T-cell (primary cell): ENCODE measurements at places on chromosomes 5 and 9. TPM values are rescaled to one million over a fixed set of nuclear protein-coding genes. Genes with fewer than 3 reads are reported as not detected.

The IRX1 gene
- total RNA-seq: not detected

The GABRP gene
- not detected for total RNA-seq

The LRRC70 gene
- total RNA-seq: 1.8 TPM

The RASEF gene
- total RNA-seq: not detected

The PAEP gene
- not detected for total RNA-seq

The PFN3 gene
- total RNA-seq: not detected

The PARP8 gene
- 252 TPM for total RNA-seq

The HTR4 gene
- not detected for total RNA-seq

The ABL1 gene
- total RNA-seq: 36.3 TPM

The SOWAHA gene
- not detected for total RNA-seq

The CCNI2 gene
- total RNA-seq: 7.3 TPM

GRCh38 chr9:80175286-80176150, 603.8 kb downstream of the TLE4 start:
- no peaks in the 10 kb centered on the region for H3K4me1 ChIP-seq
- H3K27ac ChIP-seq: no peak overlapping the region
- H3K27me3 ChIP-seq: no peaks in the 10 kb centered on the region

GRCh38 chr5:142601432-142601831, 84.5 kb downstream of the FGF1 start:
- H3K4me1 ChIP-seq: no peaks in the 10 kb centered on the region
- H3K4me3 ChIP-seq: no peak overlapping the region
- H3K27ac ChIP-seq: no peak overlapping the region
- no peaks in the 10 kb centered on the region for H3K36me3 ChIP-seq

GRCh38 chr5:56012281-56012963, 17.7 kb upstream of the IL6ST start:
- peak overlapping the region; percentile 64 for H3K27ac ChIP-seq
- no peaks in the 10 kb centered on the region for H3K36me3 ChIP-seq
- H3K27me3 ChIP-seq: no peaks in the 10 kb centered on the region
- no peak overlapping the region for H3K4me3 ChIP-seq

DNA sequence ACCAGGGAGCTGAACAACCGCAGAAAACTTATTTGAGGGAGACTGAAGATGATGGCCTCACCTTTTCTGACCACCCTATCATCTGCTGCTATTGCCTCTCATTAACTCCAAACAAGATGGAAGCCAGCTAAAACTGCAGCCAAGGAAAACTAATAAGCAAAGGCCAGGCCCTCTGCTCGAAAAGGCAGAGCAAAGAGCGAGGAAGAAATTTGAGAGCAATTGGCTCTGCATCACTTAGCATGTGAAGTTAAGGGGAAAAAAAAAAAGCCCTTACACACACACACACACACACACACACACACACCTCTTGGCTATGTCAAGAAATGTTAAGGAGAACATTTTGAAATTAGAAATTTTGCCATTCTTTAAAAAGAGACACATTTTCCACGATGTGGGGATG, 228.1 kb upstream of the CYLC2 start:
- no peak overlapping the region for H3K27ac ChIP-seq
- H3K27me3 ChIP-seq: no peaks in the 10 kb centered on the region
- H3K4me1 ChIP-seq: no peaks in the 10 kb centered on the region
- H3K4me3 ChIP-seq: no peak overlapping the region

GRCh38 chr9:36316611-36317317, 58.5 kb upstream of the GNE start:
- no peak for DNase-seq
- H3K4me3 ChIP-seq: no peak overlapping the region
- no peak overlapping the region for H3K27ac ChIP-seq
- H3K27me3 ChIP-seq: no peaks in the 10 kb centered on the region
- no peaks in the 10 kb centered on the region for H3K4me1 ChIP-seq
- H3K36me3 ChIP-seq: peaks cover 4% of the 10 kb centered on the region

DNA sequence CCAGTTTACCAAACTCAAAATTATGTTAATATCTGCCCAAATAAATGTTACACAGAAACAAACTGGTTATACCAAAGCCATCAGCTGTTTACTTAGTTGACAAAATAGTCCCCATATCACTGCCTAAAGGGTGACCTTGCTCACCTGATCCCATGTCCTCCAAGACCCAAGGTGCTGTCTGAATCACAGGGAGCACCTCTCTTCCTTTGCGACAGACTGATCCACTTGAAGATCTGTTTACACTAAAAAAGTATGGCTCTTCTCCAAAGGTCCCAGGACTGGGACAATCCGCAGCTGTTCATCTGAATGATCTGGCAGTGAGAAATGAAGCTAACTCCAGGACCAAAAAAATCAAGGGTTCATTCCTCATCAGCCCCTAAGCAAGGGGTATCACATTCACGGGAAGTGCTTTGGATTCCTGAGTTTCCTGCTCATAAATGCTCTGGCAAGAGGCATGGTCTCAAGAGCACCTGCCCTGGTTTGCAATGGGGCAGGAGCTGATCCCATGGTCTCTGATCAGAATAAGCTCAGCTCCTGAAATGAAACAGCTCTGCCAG, 5.0 kb downstream of the PRUNE2 start:
- peaks cover 11% of the 10 kb centered on the region for H3K27me3 ChIP-seq
- H3K4me3 ChIP-seq: no peak overlapping the region
- no peak overlapping the region for H3K27ac ChIP-seq
- DNase-seq: no peak
- H3K36me3 ChIP-seq: no peaks in the 10 kb centered on the region

GRCh38 chr9:28365728-28366127, 792.4 kb upstream of the C9orf72 start:
- H3K4me1 ChIP-seq: no peaks in the 10 kb centered on the region
- no peaks in the 10 kb centered on the region for H3K36me3 ChIP-seq
- no peak overlapping the region for H3K27ac ChIP-seq
- DNase-seq: no peak
- H3K27me3 ChIP-seq: no peaks in the 10 kb centered on the region

DNA sequence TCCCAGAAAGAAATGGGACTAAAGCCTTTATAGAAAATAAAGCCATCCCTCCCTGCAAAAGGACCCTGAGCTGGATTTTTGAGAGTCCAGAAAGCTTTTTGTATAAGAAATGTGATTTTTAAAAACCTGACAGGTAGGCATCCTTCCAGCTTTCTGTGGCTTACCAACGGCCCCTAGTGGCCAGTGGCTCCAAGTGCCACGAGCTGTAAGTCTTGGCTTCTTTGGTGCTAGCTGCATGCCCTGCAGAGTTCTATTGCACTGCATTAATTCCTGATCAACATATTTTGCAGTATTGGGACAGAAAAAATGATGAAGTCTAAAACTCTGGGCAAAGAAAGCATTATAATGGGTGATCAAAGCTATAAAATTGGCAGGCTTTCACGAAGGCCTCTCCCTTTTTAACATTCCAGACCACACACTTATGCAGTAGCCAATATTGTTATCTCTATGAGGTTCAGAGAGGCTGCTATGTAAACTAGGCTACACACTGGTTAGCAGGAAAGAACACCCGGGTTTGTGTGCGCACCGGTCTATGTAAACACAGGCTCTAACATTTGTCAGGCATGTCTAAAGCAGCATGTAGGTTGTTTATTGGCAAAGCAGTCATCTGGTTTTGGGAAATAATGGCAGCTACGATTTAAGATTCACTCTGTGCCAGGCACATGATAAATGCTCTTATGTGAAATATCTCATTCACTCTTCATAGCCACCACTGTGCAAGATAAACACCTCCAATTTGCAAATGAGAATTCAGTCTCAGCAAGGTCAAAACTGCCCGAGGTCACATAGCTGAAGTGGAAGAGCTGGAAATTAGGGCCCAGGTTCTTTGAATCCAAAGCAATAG, 55.2 kb downstream of the NMUR2 start:
- H3K36me3 ChIP-seq: no peaks in the 10 kb centered on the region
- no peak overlapping the region for H3K27ac ChIP-seq
- H3K27me3 ChIP-seq: no peaks in the 10 kb centered on the region
- DNase-seq: no peak

GRCh38 chr5:67693956-67694809, 497.6 kb upstream of the CD180 start:
- no peak for DNase-seq
- no peak overlapping the region for H3K4me3 ChIP-seq
- no peaks in the 10 kb centered on the region for H3K27me3 ChIP-seq
- H3K36me3 ChIP-seq: no peaks in the 10 kb centered on the region

GRCh38 chr5:12488161-12488560, 583.9 kb upstream of the CTNND2 start:
- DNase-seq: no peak
- no peaks in the 10 kb centered on the region for H3K4me1 ChIP-seq
- H3K27ac ChIP-seq: no peak overlapping the region
- H3K36me3 ChIP-seq: no peaks in the 10 kb centered on the region

- H3K36me3 ChIP-seq: no peaks in the 10 kb centered on the region
- H3K4me3 ChIP-seq: no peak overlapping the region
- no peak overlapping the region for H3K27ac ChIP-seq
- no peaks in the 10 kb centered on the region for H3K4me1 ChIP-seq
- no peaks in the 10 kb centered on the region for H3K27me3 ChIP-seq
Observed at GRCh38 chr5:172633403-172633970, 7.6 kb upstream of the NEURL1B start.

DNA sequence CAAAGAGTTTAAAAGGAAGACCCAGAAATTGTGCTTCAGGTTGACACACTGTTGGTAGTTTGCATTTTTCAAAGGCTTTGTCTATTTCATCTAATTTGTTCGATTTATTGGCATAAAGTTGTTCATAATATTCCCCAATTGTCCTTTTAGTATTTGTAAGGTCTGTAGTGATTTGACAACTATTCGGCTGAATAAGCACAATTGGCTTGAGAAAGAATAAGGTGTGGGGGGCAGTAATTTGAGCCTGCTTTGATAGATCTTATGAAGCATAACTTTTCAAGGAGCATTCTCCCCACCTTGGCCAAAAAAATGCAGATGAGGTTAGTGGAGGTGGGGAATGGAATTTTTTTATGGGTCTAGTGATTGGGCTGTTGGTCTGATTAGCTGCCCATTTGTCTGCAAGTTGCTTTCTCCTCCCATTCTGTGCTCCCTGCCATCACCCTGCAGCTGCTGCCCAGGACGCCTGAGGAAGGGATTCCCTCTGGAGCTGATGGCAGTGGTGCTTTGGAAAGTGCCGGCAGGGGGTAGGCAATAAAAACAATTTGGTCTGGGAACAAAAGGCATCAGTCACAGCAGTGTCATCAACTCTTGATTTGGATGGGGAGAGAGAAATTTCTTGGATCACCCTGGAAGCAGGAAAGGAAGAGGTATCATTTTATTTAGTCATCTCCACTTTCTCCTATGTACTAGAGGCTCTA, 26.6 kb downstream of the WNT8A start:
- DNase-seq: no peak
- H3K4me1 ChIP-seq: no peaks in the 10 kb centered on the region
- no peak overlapping the region for H3K4me3 ChIP-seq
- H3K36me3 ChIP-seq: no peaks in the 10 kb centered on the region
- no peak overlapping the region for H3K27ac ChIP-seq

GRCh38 chr9:75601280-75601679, 289.2 kb upstream of the PCSK5 start:
- no peak overlapping the region for H3K4me3 ChIP-seq
- H3K4me1 ChIP-seq: no peaks in the 10 kb centered on the region
- no peaks in the 10 kb centered on the region for H3K36me3 ChIP-seq

DNA sequence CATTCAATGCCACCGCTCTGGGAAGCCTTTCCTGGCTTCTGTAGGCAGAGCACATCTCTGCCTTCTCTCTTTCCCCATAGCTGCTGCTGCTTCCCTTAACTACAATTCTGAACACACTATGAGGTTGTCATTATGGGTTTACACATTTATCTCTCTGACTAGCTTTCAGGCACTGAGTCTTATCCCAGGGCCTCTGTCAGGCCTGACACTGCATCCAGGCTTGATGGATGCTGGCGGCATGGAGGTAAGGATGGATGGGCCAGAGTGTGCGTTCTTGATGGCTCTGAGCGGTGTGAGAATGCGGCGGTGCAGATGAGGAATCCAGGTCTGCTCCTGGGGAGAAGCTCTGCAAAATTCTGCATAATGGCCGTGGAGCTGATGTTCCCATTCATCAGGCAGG, 6.3 kb downstream of the KCNIP1 start:
- no peak for DNase-seq
- H3K4me3 ChIP-seq: no peak overlapping the region
- no peaks in the 10 kb centered on the region for H3K27me3 ChIP-seq
- H3K27ac ChIP-seq: no peak overlapping the region
- H3K36me3 ChIP-seq: no peaks in the 10 kb centered on the region

DNA sequence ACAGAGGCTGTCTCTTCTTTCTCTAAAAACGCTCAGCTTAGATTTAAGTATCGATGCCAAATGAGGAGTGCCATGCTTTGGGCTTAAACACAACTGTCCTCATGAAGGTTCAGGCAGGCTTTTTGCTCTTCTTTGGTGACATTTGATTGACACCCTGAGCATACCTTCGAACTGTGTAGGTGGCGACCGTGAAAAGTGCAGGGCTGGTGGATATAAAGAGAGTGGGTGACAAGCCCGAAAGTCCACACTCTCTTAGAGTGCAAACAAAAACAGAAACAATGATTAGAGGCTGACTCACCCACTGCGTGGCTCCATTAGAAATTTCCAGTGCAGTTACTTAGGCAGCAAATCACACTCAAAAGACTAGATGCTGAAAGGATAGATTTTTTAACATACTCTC, 141.7 kb downstream of the SYK start:
- H3K27ac ChIP-seq: no peak overlapping the region
- peaks cover 19% of the 10 kb centered on the region for H3K27me3 ChIP-seq
- no peaks in the 10 kb centered on the region for H3K36me3 ChIP-seq

- no peak overlapping the region for H3K27ac ChIP-seq
- H3K4me3 ChIP-seq: no peak overlapping the region
- H3K4me1 ChIP-seq: no peaks in the 10 kb centered on the region
- peaks cover 56% of the 10 kb centered on the region for H3K36me3 ChIP-seq
Observed at GRCh38 chr5:160064417-160064810, 54.8 kb downstream of the PWWP2A start.

DNA sequence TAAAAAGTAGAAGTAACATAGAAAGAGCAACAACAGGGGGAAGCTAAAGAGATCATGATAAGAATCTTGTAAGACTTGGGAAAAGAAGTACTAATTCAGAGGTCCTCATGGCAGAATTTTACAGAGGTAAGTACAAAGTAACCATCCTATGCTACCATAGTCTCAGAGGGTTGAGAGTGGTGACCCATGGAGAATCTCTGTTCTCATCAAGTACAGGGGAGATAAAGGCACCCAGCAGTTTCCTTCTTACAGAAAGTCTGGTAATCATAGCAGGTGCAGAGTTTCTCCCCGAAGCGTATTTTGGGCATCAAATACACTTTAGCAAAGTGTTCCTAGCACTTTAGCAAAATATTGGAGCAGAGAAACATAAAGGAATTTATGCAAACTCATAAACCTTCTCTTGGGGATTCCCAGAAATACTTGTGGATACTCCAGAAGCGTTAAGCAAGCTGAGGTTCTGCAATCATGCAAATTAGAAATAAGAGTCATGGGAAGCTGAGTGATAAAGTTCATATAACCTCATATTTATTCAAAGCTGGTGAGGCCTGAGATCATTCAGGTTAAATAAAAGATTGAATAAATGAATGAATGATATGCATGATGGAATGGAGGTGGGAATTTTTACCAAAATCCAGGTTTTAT, 101.0 kb upstream of the SMC2 start:
- DNase-seq: no peak
- no peaks in the 10 kb centered on the region for H3K27me3 ChIP-seq
- H3K36me3 ChIP-seq: no peaks in the 10 kb centered on the region

GRCh38 chr5:177131019-177131320, 2.6 kb upstream of the NSD1 start:
- no peaks in the 10 kb centered on the region for H3K36me3 ChIP-seq
- no peak for DNase-seq
- no peaks in the 10 kb centered on the region for H3K27me3 ChIP-seq
- peaks cover 39% of the 10 kb centered on the region for H3K4me1 ChIP-seq
- no peak overlapping the region for H3K4me3 ChIP-seq

GRCh38 chr5:39187831-39188731, 31.3 kb downstream of the FYB1 start:
- H3K36me3 ChIP-seq: no peaks in the 10 kb centered on the region
- H3K4me3 ChIP-seq: peak overlapping the region; percentile 46
- H3K27me3 ChIP-seq: no peaks in the 10 kb centered on the region
- DNase-seq: no peak
